Inflammatory macrophage treated with lipopolysaccharide for 4 hours (primary cell): ENCODE measurements at places on chromosomes 3 and 15.

DNA sequence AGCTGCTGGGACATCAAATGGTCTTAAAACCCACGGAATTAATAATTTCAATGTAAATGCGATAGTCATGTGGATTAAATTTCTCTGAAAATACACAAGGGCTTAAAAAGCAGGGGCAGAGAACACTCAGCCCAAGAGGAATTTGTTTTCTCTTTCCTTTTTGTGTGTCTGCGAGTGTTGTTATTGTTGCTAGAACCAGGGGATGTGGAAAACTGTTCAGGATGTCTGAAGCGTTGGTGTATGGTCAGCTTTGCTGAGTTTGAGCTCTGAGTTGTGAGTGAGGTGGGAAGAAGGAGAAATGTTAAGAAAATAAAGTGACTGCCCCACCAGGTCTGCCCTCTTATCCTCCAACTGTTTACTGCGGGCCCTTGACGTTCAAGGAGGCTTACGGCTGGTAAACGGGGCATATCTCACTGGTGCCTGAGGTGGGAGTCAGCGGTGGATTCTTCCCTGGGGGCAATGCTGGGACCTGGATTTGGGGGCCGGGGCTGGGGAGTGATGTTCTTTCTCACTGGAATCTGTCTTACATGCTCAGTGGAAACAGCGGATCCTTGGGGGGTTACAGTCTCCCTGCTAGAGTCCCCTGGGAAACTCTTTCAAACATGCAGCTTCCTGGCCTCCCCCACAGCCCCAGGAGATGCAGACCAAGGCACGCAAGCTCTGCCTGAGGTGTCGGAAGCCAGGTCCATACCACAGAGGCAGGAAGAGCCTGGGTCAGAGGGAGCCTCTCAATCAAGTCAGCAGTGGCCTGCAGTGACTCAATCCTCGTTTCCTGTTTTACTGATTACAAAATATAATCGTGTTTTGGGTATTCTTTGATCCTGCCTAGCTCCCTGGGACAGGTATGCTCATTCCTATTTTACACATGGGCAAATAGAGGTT, 41.8 kb downstream of the ITGA11 start:
- DNase-seq = peak; percentile 43

- DNase-seq = no peak
Observed at GRCh38 chr15:86036243-86036642, 43.4 kb upstream of the AGBL1 start.

GRCh38 chr15:80264031-80264430, 12.0 kb upstream of the CTXND1 start:
- DNase-seq = no peak

DNA sequence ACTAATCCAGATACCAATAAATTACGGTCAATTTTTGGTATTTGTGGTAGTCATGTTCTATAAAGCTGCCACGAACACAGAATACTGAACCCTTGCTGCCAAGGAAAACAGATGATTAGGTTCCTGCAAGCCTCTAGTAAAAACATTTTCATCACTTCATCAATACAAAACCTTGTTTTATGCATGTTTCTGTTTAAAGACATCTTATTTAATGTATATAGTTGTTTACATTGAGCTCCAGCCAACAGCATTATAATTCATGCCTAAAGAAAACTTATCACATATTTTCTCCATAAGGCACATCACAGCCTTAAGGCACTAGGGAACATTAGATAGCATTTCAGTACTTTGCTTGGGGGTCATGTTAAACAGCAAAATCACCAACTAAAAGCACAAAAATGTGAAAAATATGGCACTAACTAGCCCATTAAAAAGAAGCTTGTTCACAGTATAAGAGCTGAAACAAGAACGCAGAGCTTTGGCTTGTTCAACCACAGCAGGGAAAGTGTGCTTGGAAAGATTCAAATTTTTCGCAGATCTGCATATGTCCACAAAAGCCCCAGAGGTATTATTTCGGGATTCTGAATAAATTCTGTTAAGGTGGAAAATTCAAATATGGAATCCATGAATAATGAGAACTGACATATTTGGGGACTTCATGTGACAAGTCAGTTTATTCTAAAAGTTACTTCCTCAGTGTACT, 27.7 kb downstream of the POLQ start:
- DNase-seq = no peak

GRCh38 chr3:108346301-108347227, 50.2 kb downstream of the HHLA2 start:
- DNase-seq = peak; percentile 71

GRCh38 chr15:70098461-70099166, 897 bp upstream of the TLE3 start:
- peak; percentile 37 for DNase-seq
